Fibroblast of skin of right quadriceps (primary cell): ENCODE measurements at places on chromosomes 3 and 15.
A peak's percentile ranks its signal among the peaks of the same experiment; 100 is the strongest.

DNA sequence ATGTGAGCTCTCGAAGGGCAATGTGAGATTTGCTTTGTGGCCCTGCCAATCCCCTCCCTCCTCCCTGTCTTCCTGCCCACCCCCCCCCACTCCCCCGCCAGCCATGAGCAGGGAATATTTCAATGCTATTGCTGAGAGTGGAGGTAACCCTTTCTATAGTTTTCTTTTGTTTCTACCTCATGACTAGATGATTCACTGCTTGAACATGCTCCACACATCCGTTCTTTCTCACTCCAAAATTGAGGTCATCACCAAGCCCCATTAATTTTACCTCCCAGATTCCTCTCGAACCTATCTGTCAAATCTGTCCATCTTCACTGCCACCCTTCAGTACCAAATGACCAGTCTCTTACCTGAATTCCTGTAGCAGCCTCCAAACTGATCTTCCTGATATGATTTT is 12.2 kb downstream of the ZNF774 start:
- peak; percentile 69 for DNase-seq

GRCh38 chr15:60121845-60122244 is 117.7 kb downstream of the FOXB1 start:
- DNase-seq = no peak

GRCh38 chr15:27903405-27903804 is 195.7 kb downstream of the OCA2 start:
- DNase-seq = no peak

- DNase-seq = no peak
Measured at GRCh38 chr3:195865752-195866151, 42.6 kb downstream of the TNK2 start.

GRCh38 chr3:110324171-110324705 is 747.4 kb upstream of the NECTIN3 start:
- DNase-seq = no peak

DNA sequence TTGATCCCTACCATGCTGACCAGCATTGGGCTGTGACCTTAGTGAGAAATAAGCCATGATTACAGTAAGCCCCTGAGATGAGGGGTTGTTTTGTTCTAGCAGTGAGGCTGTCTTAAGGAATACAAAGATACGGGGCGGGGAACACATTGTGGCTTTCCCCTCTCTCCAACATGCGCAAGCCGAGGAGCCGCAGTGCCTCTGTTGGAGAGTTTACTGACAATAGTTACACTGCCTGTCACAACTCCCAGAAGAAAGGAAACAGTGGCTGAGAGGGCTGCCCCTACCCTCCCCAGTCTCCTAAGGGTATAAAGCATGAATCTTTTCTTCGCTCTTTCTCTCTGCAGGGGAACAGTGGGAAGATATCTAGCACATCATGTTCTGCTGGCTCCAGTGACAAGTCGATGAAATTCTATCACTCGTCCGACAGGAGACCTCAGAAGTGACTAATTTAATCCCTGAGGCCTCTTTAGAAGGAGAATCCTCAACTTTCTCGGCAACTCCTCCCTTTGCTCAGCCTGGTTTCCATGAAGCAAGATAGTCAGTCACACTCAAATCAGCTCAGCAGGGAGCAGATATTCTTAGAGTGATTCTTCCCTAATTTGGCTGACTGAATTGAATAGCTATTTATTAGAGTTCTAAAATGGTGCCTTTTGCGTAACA is 409.0 kb upstream of the PROK2 start:
- DNase-seq = peak; percentile 43

GRCh38 chr3:193833592-193833991 is 240.6 kb downstream of the OPA1 start:
- DNase-seq = no peak

- DNase-seq = peak; percentile 97
Measured at GRCh38 chr3:100269410-100270214, 8.8 kb downstream of the TBC1D23 start.

DNA sequence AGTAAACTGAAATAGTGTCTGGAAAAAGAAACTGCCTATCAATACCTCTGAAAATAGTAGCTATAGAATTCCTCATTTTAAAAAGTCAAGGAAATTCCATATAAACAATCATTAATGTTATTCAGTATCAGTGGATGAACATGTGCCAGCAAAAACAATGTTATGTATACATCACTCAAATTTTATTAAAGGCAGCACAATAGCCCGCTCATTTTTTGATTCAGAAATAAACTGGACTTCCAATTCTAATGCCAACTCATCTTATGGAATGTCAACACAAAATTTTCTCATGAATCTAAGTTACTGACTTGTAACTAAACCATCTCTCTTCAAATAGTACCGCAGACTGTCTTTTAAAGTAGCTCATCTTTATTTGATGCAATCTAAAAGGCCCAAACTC is 19.0 kb downstream of the THBS1 start:
- peak; percentile 49 for DNase-seq

GRCh38 chr3:97687734-97688133 is 76.8 kb upstream of the ARL6 start:
- no peak for DNase-seq

DNA sequence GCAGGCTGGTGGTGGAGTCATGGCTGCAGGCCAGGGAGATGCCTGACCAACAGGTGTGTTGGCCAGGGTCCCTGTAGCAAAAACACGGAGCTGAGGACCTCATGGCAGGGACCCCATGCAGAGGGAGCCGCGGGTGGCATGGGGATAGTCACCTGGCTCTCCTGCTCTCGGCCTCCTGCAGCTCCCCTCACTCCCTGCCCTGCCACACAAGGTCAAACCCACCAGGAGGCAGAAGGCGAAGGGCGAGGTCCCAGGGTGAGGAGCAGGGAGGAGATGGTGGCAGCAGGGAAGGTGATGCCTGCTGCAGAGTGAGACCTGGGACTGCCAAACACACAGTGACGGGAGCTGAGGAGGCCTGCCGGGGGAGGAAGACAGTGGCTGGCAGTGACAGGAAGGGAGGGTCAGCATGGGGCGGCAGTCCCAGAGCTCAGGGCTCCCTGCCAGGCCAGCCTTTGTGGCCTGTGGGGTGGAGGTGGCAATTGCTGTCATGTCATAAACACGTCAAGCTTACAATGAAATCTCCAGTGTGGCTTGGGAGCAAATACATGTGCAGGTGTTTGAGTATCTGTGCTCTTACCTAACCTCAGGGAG is 144.3 kb downstream of the TJP1 start:
- DNase-seq = no peak

- peak; percentile 72 for DNase-seq
Measured at GRCh38 chr15:48861813-48862431, 16.0 kb upstream of the EID1 start.

DNA sequence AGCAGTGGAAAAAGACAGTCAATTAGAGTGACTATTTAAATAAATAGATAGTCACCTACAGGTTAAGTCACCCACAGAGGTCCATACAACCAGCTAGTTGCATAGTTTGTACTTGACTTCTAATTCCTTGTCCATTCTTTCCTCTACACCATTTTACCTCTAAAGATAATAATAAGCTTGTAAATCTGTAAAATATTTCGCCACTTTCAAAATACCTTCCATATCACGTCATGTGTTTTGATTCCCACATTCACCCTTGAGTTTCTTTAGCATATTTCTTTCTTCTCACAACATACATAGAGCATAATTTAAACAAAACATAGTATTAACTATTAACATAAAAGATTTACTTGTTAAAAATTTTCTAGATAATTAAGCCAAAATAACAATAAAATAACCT is 689.6 kb downstream of the MECOM start:
- DNase-seq = no peak

GRCh38 chr3:40057786-40058185 is 248.4 kb downstream of the MYRIP start:
- no peak for DNase-seq

- DNase-seq = peak; percentile 78
Measured at GRCh38 chr15:88076328-88076727, 180.2 kb downstream of the NTRK3 start.

DNA sequence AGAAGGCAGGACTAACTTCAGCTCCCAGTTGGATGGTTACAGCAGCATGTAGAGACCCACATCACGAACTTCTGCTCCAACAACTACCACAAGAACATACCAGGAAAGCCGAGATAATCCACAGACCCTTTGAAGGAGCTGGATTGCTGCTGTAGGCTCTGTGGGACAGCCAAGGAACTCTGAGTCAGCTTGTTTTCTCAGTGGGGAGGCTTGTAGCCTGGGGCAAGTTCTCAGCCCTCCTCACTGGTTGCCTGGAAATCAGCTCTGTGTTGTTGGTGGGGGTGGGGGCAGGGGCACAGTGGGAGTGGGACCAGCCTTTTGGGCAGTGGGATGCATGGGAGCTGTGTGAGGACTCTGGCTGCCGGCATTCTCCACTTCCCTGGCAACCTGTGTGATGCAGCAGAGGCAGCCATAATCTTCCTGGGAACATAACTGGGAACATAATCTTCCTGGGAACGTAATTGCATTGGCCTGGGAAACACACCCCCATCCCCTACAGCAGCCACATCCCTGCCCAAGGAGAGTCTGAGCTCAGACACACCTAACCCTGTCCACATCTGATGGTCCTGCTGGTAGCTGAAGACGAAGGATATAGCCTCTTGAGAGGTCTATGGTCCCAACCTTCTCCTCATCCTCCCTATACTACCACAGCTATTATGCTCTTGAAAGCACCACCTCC is 153.1 kb downstream of the PEAK1 start:
- peak; percentile 84 for DNase-seq

DNA sequence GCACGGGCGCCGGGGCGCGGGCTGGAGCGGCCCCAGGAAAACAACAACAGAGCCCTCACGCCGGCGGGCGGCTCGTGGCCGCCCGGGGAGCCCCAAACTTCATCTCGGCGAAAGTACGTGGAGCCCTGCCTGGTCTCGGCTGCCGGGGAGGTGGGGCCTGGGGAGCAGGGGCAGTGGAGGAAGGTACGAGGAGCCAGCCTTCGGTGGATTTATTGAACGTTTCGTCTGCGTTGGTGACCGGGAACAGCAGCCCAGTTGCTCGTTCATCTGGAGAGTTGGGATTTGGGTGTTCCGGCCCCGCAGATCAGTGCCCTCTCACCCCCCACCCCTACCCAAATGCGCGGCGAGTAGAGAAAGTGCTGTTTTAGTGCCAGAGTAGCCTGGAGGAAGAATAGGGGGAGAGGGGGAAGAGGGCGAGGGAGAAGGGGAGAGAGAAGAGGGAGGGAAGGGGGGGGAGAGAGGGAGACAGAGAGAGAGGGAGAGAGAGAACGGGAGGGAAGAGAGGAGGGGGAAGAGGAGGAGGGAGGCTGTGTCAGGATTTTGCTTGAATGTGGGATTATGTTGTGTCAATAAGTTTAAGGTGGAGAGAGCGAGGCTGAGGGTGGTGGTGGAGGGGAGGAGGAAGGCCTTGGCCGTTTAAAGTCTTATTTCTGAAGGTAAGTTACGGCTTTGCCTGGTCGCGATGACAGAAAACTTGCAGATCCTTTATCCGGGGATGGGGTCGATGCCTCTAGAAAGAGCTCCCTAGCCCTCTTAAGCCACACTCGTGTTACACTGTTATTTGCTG is 970 bp downstream of the BBX start:
- DNase-seq = peak; percentile 56

GRCh38 chr15:87747087-87747486 is 509.5 kb downstream of the NTRK3 start:
- no peak for DNase-seq

DNA sequence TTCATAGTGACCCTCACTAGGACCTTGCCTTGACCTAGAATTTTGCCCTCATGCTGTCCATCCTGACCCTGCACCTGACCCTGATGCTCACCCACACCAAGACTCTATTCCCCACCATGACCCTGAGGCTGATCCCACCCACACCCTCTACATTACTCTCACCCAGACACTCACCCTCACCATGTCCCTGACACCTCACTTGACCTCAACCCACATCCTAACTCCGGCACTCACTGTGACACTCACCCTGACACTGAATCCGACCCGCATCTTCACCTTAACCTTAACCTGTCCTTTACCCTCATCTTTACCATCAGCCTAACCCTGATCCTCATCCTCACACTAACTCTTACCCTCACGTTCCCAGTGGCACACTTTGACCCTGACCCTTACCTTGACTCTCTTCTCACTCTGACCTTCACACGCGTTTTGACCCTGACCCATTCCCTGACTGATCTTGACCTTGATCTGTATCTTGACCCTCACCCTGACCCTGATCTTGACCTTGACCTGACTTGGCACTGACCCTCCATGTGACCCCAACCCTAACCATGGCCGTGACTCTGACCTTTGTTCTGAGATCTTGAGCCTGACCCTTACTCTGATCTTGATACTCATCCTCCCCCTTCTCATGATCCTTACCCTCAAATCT is 22.2 kb upstream of the SLC25A26 start:
- no peak for DNase-seq

DNA sequence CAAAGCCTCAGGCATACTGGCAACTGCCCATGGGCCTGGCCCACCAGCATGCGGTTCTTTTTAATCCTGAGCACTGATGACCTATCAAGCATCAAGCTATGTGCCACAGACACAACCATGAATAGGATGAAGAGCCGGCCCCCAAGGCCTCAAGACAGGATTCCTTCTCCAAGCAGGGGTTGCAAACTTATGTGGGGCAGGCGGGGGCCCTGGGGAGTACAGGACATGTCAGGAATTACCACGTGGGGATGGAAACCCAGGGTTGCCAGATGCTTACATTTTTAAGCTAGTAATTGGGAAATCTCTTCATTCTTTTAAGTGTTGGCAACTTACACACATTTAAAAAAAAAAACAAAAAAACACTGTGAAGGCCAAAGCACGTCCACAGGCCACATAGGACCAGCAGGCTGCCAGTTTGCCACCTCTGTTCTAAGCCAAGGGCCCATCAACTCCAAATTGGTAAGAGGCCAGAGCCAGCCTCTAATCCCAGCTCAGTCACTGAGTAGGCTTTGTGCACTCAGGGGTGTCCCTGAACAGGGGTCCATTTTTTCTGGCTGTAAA is 32.8 kb downstream of the BDH1 start:
- peak; percentile 57 for DNase-seq

DNA sequence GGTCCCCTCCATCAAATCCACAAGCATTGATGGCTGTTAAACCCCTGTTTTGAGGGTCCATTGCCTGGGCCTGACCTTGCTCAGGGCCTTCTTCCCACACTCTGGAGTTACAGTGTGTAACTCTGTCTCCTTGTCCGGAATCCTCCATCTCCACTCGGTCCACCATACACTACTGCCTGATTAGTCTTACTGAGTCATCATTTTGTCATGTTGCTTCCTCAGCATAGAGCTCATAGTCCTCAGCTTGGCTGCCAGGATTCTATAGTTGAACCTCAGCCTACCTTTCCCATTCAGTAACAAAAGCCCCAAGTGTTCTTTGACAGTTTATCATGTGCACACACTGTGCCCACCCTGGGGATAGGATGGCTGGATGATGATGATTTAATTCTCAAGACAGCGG is 113.0 kb downstream of the PDE8A start:
- DNase-seq = peak; percentile 35
